ENCODE measurements at places on chromosomes 4 and X.

DNA sequence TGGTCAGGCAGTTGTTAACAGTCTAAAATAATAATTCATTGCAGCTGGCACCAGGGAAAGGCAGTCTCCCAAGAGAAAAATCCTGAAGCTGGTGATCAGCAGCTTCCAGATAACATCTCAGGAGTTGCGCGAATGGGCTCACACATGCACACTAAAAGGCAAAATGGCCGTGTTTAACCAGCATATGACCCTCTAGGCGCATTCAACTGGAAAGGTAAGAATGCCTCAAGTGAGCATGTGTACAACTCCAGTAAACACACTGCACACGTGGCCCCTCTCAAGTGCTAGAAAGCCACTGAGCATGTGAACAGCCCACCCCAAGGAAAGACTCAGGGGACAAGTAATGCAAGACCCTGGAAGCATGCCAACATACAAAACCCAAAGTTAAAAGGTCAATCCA lies 33.1 kb downstream of the STPG2 start:
- no peak for DNase-seq

GRCh38 chr4:62881901-62882300 lies 1527.3 kb downstream of the TECRL start:
- no peak for DNase-seq

DNA sequence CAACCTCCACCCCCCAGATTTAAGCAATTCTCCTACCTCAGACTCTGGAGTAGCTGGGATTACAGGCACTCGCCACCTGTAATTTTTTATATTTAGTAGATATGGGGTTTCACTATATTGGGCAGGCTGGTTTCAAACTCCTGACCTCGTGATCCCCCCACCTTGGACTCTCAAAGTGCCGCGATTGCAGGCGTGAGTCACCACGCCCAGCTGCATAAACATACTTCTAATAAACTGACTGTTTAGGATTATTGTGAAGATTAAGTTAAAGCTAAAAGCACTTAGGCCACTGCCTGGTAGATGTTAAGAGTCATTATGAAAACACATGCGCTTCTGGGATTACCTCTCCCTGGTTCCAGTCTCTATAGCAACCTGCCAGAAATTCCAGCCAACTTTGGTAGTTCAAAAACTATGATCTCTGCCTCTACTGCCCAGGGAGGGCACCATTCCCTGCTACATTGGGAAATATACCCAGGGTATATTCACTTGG lies 30.2 kb upstream of the GRIA3 start:
- DNase-seq = no peak

DNA sequence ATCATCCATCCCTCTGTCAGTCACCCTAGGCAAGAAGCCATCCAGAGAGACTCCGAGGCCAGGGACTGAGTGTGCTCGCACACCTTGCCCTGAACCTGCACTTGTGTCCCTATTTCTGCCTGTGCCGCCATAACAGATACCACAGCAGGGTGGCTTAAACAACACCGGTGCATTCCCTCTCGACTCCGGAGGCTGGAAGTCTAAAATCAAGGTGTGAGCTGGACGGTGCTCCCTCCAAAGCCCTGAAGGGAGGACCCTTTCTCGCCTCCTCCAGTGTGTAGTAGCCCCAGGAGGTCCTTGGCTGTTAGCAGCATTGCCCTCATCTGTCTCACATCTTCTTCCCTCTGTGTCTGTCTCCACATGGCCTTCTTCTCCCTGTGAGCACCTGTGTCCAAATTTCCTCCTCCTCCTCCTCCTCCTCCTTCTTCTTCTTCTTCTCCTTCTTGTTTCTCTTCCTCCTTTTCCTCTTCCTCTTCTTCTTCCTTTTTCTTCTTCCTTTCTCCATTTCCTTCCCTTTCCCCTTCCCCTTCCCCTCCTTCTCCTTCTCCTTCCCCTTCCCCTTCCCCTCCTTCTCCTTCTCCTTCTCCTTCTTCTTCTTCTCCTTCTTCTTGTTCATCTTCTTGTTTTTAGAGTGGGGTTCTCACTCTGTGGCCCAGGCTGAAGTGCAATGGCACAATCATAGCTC lies 98.1 kb upstream of the ENPP6 start:
- DNase-seq = no peak

- no peak for DNase-seq
These were observed 150.5 kb downstream of the RAP1GDS1 start for GRCh38 chr4:98411731-98412130.

DNA sequence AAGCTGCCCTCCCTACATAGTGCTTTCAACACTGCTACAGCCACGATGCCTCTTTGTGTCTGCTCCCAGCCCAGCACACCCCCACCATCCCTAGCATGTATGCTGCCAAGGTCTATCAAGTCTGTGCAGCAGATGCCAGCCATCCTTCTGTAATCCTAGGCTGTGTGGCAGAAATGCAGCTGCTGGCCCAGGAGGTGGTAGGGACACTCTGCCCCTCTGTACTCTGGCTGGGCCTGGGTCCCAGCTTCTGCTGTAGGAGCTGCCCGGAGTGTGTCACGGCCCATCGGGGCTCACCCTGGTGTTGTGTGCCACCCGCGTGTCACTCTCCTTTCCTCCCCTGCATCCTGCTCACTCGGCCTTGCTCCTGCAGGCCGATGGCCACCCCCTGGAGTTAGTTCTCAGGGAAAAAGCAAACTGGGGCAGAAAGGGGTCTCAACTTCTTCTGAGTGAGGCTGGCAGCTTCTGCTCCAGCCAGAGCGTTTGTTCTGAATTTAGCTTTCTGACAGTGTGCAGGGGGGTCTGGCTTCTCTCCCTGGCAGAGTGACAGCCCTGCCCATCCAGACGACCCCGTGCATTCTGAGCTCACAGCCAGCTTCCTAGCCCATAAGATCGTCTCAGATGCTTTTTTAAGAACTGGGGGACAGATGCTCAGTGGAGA lies 22.7 kb downstream of the PSAPL1 start:
- peak; percentile 18 for DNase-seq

- peak; percentile 75 for DNase-seq
These were observed 14.4 kb upstream of the RAB40A start for GRCh38 chrX:103533511-103534216.

DNA sequence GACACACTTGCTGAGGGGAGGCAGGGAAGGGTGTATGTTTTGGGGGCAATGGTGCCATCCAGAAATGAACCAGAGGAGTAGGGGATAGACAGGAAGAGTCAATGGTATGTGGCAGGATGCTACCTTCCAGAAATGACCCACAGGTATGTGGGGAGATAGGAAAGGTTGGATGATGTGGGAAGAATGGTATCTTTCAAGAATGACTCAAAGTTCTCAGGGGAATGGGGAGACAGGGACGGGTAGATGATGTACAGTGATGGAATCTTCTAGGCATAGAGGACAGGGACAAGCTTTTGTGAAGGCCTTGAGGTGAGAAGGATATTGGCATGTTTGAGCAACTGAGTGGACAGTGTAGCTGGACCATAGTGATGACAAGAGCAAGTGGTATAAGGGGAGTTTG lies 64.9 kb downstream of the MAOA start:
- no peak for DNase-seq

- no peak for DNase-seq
These were observed 29.6 kb upstream of the ANAPC4 start for GRCh38 chr4:25347473-25347872.

DNA sequence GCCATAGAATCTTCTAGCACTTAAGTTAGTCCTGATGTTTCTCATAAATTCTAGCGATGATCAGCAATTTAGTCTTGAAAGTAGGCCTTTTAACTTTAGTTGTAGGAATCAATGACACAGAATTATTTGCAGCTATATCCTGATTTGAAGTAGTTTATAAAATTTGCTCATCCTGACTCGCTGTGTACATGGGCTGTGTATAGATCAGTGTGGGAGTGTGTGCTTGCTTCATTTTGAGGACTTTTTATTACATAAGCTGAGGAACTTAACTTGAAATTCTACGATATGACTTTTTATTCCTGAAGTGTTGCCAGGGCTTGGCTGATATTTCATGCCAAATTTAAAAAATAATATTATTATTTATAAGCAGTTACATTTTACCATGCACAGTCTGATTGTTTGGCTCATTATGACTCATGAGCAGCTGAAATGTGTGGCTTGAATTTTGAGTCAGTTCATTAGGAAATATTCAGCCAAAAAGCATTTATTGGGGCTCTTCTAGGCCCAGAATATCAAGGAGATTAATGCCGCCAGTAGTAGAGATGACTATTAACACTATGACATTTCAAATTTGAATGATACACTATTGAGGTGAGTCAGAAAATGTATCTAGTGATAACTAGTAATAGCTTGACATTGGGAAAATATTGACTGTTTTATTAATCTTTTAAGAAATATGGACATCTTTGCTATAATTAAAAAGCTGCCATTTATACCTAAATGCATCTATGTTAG lies 128.9 kb upstream of the LIMCH1 start:
- DNase-seq = no peak

- DNase-seq = no peak
These were observed 67.7 kb upstream of the ZXDA start for GRCh38 chrX:57977992-57978391.

- DNase-seq = no peak
These were observed 218.8 kb downstream of the MGST2 start for GRCh38 chr4:139884438-139884837.

GRCh38 chr4:177225605-177226004 lies 84.1 kb upstream of the NEIL3 start:
- DNase-seq = no peak

DNA sequence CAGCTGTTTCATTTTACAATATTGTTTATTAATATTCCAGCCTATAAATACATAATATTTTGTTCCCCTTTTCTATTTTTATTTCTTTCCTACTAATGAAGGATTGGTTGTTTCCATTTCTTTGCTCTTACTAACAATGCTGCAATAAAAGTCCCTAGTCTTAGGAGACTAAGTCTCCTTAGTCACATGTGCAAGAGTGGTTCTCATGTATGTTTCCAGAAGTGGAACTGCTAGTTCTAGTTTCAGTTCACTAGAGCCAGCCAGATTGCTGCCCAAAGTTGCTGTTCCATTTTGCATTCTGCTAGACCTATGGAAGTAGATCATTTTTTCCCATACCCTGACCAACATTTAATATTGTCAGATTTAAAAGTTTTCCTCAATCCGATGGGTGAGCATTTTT lies 44.3 kb downstream of the CNGA1 start:
- no peak for DNase-seq

DNA sequence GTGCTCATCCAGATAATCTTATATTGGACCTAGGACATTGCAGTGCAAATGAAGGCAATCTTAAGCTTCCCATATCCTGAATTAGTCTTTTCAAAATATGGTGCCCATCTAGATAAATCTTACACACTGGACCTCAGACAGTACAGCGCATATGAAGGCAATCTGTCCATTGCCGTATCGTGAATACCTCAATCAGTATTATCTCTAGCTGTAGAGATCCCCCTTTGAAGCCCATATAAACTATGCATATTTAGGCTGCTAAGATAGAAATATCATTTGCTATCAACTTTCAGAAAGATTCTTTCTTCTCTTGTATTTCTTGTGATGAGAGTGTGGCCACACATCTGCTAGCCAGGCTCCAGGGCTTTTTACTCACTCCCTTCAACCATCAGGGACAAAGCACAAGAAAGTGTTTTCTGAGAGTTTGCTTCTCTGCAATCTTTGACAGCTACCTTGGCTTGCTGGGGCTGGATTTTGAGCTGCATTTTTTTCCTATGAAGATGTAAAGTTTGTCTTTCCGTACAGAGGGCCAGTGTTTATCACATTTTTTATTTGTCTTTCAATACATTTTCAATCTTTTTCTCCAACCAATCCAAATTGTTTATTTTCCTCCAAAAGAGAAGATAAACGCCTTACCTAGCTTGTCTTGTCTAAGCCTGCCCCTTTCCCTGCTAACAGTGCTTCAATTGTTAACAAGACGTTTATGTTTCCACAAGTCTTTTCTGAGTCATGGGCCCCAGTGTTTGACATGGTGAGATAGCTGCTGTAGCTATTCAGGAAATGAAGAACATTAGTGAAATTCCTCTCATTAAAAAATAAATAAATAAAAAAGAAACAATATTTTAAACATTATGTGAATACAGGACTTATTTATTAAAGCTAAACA lies 57.6 kb upstream of the FAT1 start:
- DNase-seq = no peak

- DNase-seq = no peak
These were observed 304.9 kb downstream of the GBA3 start for GRCh38 chr4:22997358-22998224.

DNA sequence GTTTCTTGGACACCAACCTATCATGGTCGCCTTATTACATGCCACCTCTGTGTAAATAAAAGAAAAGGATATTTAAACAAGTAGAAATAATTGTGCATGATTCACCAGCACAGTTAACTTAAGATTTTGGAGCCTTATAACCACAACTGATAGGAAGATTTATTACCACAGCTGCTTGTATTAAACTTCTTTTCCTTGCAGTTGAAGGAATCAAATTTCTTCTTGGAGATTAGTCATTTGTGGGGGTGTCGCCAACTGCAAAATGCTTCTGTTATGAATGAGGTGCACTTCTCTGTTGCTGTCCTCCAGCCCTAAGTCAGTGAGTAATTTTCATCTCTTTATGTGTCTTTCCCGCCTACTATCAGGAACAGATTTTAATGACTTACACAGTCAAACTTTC lies 73.3 kb downstream of the OR13H1 start:
- no peak for DNase-seq

DNA sequence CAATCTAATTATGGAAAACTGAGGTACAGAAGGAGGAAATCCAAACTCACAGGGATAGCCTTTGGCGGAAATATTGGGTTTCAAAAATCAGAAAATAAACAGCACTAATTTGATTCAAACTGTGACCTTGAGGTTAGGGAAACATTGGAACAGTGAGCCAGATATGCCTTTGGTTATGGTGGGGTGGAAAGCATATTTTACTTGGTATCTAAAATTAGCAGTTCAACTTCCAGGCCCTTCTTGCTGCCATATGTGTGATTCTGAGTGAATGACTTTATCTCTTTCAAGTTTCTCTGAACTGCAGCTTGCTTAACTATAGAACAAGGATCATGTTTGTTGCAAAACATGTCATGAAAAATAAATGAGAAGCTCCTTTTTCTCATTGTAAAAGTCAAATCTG lies 240.9 kb upstream of the VEGFC start:
- no peak for DNase-seq

DNA sequence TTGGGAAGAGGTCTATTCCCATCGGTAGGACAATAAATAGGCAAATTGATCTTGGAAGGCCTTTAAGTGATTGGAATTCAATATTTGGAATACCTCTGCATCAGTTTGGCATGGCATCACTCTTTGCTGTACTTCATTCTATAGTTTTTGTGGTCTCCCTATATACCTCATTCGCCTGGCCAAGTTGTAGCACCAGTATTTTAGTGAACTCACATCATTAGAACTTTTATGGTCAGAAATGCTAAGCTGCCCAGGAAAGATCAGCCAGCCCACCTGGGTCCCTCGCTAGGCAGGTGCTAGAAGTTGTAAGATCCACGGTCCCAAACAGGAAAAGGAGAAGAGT lies 40.3 kb downstream of the ZCCHC13 start:
- no peak for DNase-seq

DNA sequence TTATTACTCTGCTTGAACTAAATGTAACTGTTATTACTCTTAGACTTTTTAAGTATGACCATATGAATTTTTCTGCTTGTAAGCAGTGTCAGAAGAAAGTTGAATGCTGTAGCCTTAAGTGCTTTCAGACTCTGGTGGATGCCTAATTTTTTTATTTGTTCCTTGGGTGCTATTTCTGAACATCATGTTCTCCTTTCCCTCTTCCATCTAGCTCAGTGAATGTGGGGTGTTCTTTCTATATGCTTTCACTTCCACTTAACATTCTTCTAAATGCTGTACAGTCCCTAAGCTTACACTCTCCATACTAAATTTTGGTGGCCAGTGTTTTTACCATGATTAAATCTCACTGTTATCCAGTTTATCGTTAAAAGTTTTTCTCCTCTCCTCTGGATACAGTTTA lies 3.6 kb downstream of the DCK start:
- no peak for DNase-seq
